ENCODE measurements at places on chromosomes 1 and 21.

DNA sequence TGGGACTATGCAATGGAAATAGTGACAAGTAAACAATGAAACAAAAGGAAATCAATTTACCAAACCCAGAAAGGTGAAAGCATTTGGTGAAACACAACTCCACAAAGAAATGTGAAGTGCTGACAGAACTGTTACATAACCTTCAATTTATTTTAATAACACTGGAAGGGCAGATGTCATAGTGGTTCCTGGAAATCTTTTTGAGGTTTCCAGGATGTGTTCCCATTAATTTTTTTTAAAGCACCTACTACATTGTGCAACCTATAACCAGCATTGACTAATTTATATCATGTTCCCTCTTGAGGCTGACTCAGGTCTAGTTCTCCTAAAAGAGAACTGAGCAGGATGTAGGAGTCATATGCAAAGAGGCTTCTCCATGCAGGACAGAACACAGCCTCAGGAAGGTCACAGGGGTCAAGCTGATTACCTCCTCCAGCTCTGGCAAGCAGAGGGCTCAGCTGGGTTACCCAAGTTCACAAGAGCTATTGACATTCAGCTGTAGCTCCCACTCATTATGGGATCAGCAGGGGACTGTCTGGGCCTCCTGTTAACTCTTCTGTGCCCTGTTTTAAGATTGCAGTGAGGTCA is 157.1 kb upstream of the NRIP1 start:
- no peak for DNase-seq

DNA sequence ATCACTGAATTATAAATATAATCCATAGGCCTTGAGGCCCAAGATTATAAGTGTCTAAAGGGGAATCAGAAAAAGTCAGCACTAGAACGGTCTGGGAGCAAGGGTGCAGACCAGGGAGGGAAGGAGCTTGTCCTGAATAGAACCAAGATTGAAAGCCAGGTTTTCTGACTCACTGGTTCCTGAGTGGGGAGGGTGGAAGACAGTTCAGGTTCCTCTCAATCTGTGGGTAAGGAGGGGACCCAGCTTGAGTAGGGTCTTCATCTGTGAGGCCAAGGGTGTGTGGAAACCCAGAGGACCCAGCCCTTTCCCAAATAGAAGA is 842 bp downstream of the LENEP start:
- no peak for DNase-seq

DNA sequence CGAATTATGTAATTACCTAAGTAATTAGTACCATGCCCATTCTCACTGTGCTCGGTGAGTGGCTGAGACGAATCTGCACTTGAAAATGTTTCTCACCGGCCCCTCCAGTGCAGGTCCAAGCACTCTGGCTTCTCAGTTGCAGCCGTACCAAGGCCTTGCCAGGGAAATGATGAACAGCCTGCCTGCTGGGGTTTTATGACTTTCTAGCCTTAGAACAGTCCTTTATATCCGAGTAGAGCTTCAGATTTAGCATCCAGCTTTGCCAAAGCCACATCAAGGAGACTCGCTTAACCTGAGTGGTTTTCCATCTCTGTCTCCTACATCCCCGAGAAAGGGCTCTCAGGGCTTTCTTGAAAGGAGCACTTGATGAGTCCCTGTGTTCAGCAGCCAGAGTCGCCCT is 83.4 kb downstream of the GREM2 start:
- no peak for DNase-seq

DNA sequence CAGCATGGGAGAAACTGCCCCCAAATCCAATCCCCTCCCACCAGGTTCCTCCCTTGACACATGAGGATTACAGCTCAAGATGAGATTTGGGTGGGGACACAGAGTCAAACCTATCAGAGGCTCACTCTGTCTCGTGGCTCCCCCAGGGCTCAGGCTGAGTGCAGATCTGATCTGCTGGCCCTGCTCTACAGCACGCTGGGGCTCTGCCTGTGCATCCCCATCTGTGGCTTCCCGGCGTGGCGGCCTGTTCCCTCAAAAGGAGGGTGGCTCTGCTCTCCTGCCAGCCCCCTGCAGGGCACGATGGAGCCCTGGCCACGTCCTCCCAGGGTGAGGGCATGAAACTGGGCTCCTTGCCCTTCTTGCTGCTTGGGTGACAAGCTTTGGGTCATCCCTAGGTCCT is 19.8 kb upstream of the SMYD3 start:
- no peak for DNase-seq

GRCh38 chr1:185328255-185328654 is 11.2 kb upstream of the IVNS1ABP start:
- no peak for DNase-seq

GRCh38 chr1:111538343-111539025 is 35.1 kb upstream of the ADORA3 start:
- no peak for DNase-seq

Data from activated CD4-positive, alpha-beta T cell treated with anti-CD3 and anti-CD28 coated beads, Interleukin-2, Interleukin-4, amounts not matched to agents 100 ng/mL and 50 ng/mL, durations not matched to agents 16 hours and 8 hours (primary cell).